ENCODE measurements at places on chromosomes 1 and 21.

- DNase-seq, result no peak
Measured at GRCh38 chr1:58814251-58815068, 30.6 kb upstream of the JUN start.

- DNase-seq, result no peak
Measured at GRCh38 chr1:25223471-25223870, 8.8 kb downstream of the SYF2 start.

DNA sequence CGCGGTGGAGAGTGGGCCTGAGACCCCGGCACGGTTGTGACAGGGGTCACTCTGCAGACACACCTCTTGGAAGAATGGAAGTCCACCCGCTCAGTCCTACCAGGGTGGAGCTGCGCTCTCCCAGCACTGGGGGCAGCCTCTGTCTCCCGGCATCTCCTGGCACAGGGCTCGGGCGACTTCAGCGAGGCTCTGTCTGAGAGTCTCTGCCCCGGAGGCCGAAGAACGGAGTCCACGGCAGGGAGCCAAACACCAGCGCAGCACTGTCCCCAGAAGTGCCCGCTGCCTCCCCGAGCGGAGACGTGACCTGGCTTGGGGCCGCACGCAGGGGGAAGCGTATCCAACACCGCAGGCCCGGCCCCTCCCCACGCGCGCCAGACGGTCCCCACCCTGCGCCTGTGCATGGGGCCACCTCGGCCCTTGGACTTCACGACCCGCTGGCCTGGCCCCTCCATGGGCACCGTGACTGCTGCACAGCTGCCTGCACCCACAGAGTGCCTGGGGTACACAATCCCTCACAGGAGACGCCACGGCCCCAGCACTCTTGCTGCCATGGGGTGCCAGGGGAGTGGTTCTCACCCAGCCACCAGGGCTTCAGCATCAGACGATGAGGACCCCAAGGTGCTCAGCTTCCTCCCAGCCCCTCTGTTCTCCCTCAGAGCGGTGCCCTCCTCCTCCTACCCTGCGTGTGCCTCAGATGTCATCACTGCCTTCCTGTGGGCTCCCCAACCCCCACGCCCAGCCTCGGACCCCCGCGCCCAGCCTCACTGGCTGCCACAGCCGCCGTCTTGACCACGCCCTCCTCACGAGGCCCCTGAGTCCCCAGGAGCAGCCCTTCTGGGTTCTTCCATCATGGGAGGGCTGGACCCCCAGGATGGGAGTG lies 14.9 kb upstream of the RNF223 start:
- DNase-seq, result no peak

- no peak for DNase-seq
Measured at GRCh38 chr1:171139890-171140289, 45.2 kb upstream of the FMO2 start.

GRCh38 chr1:32538887-32539583 lies at the start of gene ZBTB8A:
TSS of gene ZBTB8A (plus strand) at chr1:32539427. CDS start at chr1:32592932, 53,505 bp downstream.
- DNase-seq, result peak; percentile 75

DNA sequence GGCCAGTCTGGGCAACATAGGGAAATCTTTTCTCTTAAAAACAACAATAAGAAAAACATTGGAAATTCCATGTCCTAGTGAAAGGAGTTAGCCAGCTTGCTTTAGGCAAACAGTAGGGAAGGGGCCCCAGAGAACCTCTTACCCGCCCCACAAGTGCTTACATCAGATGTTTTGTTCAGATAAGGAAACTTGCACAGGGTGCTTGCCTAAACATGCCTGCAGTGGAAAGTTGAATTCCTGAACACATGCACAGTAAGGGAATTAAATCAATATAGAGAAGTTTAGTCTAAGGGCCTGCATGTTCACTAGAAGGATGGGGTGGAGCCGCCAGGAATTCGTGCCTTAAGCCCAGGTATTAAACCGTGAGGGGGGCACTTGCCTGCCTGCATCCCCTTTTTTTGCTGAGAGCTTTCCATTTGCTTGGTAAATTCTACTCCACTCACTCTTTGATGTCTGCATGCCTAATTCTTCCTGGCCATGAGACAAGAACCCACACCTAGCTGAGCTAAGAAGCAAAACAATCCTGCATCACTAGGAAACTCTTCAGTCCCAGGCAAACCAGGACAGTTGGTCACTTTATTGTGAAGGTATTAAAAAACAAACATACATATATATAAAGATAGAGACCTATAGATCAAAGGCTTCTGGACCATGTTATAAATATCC lies 499.0 kb downstream of the SIPA1L2 start:
- DNase-seq, result no peak

DNA sequence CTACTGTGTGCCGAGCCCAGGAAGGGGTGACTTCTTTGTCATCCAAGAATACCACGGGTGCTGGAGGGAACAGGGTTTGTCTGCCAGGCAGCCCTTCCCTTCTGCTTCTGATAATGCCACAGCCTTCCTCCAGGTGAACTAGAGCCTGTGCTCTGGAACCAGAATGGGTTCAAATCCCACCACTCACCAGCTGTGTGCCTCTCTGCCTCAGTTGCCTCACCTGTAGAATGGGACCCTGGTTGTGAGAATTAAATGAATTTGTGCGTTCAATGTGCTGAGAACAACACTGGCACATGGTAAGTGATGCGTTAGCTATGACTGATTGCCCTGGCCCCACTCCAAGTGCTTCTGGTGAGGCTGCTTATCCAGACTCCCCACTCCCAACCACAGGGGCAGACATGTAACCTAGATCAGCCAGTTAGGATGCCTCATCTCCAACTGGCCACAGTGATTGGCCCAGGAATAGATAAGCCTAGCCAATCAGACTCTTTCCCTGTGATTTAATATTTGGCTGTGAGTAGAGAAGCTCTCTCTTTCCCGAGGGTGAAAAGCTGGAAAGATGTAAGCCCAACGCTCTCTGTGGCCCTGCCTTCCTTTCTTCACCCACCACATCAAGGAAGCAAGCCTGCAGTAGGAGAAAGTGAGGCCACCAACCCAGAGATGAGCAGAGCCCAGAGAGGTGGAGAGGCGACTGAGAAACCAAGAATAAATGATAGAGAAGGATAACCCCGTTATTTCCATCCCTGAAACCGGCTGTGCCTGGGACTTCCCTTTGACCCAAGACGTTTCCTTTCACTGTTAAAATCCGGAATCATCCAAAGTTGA lies 20.8 kb upstream of the LAPTM5 start:
- peak; percentile 84 for DNase-seq

DNA sequence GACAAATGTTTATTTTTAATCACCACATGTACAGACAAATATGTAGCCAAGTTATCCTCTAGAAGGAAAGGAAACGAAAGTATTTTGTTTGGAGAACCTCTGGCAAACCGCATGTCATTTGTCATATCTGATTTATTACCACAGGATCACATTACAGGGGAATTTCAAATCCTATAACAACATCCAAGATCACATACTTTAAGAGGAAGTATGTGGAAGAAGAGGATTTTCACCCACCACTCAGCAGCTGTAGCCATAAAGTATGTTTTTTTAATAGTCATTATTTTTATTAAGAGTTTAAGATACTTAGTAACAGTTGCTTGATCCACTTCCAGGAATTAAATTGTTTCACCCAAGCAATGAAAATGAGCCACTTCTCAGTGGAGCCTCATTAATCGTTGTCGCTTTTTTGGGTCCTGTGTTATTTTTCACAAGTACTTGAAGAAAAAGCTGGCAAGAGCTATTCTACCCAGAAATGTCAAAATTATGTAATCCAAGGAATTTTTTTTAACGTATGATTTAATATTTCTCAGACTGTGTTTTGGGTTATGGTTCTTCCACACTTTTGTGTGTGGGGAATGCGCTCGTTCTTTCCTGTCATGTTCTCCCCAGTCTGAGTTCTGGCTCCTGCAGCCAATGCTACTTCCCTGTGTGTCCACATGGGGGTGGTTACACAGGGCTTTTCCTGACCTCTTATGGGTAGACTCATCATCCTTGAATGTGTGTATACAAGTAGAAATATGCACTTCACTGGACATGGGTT lies 6.9 kb downstream of the SERTAD4 start:
- DNase-seq, result peak; percentile 88

DNA sequence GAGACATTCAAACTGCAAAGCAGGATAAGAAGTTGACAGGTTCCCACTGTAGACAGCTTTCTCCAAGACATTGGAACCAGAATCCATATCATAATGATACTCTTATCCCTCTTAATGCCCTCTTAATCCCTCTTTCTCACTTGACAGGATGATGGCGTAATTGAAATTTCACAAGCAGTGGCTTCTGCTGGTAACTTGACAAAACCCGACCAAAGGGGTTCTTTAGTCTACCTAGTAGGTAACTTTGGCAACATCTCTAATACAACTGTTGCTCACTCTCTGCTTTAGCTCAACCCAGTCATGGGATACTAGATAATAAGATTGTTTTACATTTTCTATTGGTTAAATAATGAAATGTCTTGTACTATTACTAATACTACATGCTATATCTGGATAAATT lies 34.7 kb downstream of the S100A10 start:
- DNase-seq, result no peak

- no peak for DNase-seq
Measured at GRCh38 chr1:192627901-192628300, 8.0 kb upstream of the RGS13 start.

DNA sequence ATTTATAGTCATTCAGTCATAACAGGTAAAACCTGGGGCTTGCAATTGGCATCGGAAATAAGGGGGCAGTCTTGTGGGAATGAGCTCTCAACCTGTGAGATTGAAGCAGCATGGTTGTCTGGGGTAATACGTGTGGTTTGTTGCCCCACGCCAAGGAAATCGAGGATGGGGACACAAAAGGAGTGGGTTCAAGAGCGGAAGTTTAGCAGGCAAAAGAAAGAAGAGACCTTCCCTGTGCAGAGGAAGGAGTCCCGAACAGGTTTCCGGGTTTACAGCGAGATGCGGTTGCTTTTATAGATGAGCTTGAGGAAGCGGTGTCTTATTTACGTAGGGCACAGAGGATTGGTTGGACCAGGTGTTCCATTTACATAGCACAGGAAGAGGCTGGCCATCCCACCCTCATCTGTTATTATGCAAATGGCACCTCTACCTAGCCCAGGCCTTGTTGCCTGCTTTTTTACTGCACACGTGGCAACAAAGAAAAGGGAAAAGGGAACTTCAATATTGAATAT lies 37.3 kb downstream of the IFNAR1 start:
- DNase-seq, result no peak

GRCh38 chr1:97849345-97850340 lies 71.2 kb downstream of the DPYD start:
- peak; percentile 57 for DNase-seq

- no peak for DNase-seq
Measured at GRCh38 chr21:17536381-17536780, 23.5 kb downstream of the CXADR start.

DNA sequence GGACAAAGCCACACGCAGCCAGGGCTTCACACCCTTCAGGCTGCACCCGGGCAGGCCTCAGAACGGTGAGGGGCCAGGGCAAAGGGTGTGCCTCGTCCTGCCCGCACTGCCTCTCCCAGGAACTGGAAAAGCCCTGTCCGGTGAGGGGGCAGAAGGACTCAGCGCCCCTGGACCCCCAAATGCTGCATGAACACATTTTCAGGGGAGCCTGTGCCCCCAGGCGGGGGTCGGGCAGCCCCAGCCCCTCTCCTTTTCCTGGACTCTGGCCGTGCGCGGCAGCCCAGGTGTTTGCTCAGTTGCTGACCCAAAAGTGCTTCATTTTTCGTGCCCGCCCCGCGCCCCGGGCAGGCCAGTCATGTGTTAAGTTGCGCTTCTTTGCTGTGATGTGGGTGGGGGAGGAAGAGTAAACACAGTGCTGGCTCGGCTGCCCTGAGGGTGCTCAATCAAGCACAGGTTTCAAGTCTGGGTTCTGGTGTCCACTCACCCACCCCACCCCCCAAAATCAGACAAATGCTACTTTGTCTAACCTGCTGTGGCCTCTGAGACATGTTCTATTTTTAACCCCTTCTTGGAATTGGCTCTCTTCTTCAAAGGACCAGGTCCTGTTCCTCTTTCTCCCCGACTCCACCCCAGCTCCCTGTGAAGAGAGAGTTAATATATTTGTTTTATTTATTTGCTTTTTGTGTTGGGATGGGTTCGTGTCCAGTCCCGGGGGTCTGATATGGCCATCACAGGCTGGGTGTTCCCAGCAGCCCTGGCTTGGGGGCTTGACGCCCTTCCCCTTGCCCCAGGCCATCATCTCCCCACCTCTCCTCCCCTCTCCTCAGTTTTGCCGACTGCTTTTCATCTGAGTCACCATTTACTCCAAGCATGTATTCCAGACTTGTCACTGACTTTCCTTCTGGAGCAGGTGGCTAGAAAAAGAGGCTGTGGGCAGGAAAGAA lies 8.1 kb downstream of the PSRC1 start:
- peak; percentile 90 for DNase-seq

DNA sequence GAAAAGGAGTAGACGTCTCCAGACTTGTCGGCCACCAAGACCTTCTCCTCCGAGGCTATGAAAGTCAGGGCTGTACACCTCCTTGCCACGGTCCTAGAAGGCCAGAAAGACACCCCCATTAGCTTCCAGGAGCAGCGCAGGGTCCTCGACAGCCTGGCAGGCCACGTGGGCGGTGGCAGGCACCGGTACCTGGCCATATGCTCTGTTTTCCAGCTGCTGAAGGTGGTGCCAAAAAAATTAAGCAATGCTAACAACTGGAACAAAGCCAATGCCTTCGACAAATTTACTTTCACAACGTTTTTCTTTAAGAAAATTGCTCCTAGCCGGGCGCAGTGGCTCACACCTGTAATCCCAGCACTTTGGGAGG lies 15.9 kb downstream of the WDR4 start:
- no peak for DNase-seq

GRCh38 chr1:241396747-241397681 lies 40.0 kb upstream of the RGS7 start:
- DNase-seq, result no peak

DNA sequence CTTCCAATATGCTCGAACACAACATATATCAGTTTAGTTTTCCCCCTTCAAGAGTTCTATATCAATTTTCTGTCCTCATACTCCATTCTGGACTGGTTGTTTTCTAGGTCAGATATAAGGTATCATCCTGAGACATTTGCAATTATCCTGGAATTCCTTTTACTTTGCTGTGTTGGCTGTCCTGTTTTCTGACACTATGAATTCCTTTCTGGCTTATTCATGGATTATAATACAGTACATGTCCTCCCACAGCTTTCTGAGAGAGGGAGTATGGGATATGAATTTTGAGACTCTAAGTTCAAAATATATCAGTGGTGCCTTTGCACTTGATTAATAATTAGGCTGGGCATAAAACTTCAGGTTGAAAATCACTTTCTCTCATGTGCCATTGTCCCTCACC lies 11.9 kb downstream of the PHTF1 start:
- peak; percentile 84 for DNase-seq

- no peak for DNase-seq
Measured at GRCh38 chr1:183002267-183002666, 21.0 kb upstream of the LAMC1 start.

- peak; percentile 84 for DNase-seq
Measured at GRCh38 chr1:41629571-41629970, 145.1 kb upstream of the EDN2 start.

- DNase-seq, result no peak
Measured at GRCh38 chr1:107110326-107110725, 30.5 kb upstream of the NTNG1 start.

- peak; percentile 9 for DNase-seq
Measured at GRCh38 chr1:52520148-52520547, 32.7 kb downstream of the TUT4 start.

GRCh38 chr1:14363036-14363590 lies 235.4 kb upstream of the KAZN start:
- no peak for DNase-seq

GRCh38 chr1:186900539-186901237 lies 71.9 kb downstream of the PLA2G4A start:
- no peak for DNase-seq
